Heart left ventricle (tissue), 16 donors: ENCODE measurements at places on chromosomes 4 and X.

DNA sequence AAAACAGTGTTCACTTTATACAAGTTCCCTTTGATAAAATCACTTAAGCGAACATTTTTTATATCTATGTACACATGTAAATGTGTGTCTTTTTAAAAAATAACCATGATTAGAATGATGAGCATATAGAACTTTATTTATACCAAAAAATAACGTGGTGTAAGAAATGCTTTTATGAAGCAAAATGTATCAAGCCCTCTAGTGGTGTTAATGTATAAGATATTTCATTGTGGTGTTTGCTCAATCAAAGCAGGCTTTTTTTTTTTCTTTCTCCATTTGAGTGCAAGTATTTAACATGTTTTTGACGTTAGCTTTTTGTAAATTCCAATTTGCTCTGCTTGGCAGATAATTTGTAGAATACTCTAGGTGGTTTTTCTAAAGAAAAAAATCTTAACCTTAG, 2092.4 kb upstream of the TENM3 start:
- no peak for DNase-seq

GRCh38 chr4:138996090-138996489, 19.5 kb upstream of the NOCT start:
- DNase-seq = no peak

GRCh38 chr4:142330311-142330710, 515.8 kb downstream of the INPP4B start:
- no peak for DNase-seq

- DNase-seq = no peak
Observed at GRCh38 chrX:20409991-20410390, 143.3 kb upstream of the RPS6KA3 start.

DNA sequence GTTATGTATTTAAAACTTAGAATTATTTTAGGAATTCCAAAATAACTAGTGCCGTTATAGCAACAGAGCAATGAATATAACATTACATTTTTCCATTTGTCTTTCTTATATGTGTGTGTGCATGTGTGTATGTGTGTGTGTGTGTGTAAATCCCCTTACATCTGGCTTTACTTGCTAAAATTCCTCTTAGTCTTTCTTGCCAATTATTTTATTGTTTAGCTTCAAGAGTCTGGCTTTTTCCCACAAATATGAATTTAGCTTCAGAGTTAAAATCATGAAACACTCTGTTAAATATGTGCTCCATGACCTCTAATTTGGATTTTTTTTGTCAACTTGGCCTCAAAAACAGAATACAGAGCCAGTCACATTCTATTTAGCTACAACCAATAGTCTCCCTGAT, 18.9 kb downstream of the FGF13 start:
- no peak for DNase-seq

DNA sequence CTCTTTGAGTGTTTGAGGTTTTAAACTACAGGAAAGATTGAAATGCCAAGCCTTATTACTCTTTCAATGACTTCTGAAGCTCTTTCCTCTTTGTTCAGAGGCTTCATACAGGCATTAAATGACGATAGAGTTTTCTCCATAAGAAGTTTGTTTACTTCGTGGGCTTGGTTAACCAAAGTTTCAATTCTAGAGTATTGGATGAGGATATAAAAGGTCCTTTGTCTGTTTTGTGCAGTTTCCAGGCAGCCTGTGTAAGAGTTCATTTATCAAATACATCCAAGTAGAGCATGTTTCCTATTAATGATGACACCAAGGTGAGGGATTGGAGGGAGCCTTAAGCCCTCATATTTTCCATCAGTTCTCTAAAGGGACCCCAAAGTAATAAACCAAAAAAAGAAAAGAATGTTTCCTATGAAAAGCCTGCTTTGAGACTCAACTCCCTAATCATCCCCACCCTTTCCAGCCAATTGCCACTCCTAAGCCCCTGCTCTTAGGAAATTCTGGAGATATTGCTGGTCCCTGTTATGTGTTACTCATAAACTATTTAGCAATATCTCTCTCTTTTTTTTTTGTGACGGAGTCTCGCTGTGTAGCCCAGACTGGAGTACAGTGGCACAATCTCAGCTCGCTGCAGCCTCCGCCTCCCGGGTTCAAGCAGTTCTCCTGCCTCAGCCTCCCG, 106.2 kb upstream of the IL13RA1 start:
- DNase-seq = no peak

DNA sequence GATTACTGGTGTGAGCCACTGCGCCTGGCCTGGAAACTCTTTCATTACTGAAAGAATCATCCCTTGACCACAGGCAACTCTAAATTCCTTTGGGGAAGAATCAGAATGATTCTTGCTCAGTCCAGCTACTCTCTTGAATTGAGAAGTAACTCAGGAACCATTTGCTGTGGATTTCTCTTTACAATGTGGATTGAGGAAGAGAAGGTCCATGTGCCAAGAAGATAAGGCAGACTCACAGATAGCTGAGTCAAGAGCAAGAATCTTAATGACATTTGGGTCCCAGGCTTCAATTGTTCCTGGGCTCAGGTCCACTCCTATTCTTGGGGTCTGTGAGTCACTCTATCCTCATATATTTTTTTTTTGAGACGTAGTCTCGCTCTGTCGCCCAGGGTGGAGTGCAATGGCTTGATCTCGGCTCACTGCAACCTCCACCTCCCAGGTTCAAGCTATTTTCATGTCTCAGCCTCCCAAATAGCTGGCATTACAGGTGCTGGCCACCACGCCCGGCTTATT, 6.2 kb upstream of the MGARP start:
- no peak for DNase-seq
